Psoas muscle (tissue), 8 donors: ENCODE measurements at places on chromosomes 6 and 20.

DNA sequence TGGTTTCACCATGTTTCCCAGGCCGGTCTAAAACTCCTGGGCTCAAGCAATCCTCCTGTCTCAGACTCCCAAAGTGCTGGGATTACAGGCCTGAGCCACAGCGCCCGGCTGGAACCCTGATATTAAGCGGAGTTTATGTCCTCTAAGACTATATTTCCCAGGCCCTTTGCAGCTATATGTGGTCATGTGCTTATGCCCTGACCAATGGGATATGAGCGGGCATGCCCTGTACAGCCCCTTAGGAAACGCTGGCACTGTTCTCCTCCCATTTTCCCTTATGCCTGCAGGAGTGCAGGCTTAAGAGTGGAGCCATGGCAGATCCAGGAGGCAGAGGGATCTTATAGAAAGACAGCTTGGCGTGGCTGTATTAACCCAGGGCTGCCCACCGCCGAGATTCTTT is 29.9 kb downstream of the RSPO4 start:
- no peak for DNase-seq

GRCh38 chr20:10476319-10476724 is 41.2 kb downstream of the SLX4IP start:
- DNase-seq = no peak

- DNase-seq = no peak
Observed at GRCh38 chr6:69216127-69216526, 580.7 kb downstream of the LMBRD1 start.

- DNase-seq = no peak
Observed at GRCh38 chr6:110795271-110795670, 20.0 kb downstream of the CDK19 start.

DNA sequence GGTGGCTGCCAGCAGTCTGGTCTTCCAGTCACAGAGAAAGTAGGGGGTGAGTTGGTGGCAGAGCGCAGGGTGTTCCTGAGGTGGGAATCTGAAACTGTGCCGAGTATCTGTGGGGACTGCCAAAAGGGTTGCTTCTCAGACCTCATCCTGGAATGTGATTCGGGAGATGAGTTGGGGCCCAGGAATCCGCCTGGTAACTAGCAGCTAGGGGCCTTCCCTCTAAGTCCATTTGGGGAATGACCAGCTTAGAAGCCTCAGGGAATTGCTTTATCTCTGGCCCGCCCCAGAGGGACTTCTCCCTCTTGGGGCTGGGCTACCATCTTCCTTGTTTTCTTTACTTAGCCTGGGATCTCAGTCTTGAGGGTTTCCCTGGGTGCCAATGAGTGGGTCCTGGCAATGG is 49.6 kb downstream of the MOCS1 start:
- no peak for DNase-seq
